ENCODE measurements at places on chromosomes 7 and 10.
A peak's percentile ranks its signal among the peaks of the same experiment; 100 is the strongest.

- DNase-seq, result no peak
Measured at GRCh38 chr7:67512481-67512880, 515.8 kb downstream of the TYW1 start.

DNA sequence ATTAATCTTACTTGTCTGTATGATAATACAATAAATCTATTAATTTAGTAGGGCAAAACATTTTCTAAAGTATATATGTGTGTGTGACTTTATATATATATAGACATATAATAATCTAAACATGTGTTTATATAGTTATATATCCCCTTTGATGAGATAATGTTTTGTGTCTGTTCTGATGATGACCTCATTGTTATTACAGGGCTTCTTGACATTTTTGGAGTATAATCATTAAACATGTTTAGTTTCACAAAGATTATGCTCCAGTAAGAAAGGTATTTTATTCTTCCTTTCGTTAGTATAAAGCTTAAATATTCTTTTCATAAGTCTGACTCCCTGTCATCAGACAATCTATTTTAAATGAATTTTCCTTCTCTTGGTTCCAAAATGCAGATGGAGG lies 62.3 kb upstream of the CABCOCO1 start:
- DNase-seq, result no peak

GRCh38 chr7:12990440-12990839 lies 303.0 kb downstream of the ARL4A start:
- no peak for DNase-seq

- DNase-seq, result no peak
Measured at GRCh38 chr10:96290368-96291133, 13.7 kb upstream of the DNTT start.

- DNase-seq, result no peak
Measured at GRCh38 chr10:80168679-80169380, 36.3 kb downstream of the PLAC9 start.

DNA sequence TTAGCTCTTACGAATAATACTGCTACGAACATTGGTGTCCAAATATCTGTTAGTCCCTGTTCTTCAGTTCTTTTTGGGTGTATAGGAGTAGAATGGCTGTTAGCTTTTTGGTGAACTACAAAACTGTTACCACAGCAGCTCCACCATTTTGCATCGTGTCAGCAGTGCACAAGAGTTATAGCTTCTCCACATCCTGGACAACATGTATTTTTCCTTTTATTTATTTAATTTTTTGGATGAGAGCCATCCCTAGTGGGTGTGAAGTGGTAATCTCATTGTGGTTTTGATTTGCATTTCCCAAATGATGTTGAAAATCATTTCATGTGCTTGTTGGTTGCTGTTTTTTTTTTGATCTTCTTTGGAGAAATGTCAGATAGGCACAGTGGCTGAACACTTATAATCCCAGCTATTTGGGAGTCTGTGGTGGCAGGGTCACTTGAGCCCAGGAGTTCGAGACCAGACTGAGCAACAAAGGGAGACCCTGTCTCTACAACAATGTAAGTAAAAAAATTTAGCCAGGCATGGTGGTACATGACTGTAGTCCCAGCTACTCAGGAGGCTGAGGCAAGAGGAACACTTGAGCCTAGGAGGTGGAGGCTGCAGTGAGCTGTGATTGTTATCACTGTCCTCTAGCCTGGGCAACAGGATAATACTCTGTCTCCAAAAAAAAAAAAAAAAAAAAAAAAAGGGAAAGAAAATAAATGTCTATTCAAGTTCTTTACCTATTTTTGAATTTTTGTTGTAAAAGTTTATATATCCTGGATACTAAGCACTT lies 31.7 kb downstream of the TRIM24 start:
- DNase-seq, result no peak

GRCh38 chr7:71733107-71733870 lies 601.3 kb downstream of the GALNT17 start:
- peak; percentile 83 for DNase-seq

DNA sequence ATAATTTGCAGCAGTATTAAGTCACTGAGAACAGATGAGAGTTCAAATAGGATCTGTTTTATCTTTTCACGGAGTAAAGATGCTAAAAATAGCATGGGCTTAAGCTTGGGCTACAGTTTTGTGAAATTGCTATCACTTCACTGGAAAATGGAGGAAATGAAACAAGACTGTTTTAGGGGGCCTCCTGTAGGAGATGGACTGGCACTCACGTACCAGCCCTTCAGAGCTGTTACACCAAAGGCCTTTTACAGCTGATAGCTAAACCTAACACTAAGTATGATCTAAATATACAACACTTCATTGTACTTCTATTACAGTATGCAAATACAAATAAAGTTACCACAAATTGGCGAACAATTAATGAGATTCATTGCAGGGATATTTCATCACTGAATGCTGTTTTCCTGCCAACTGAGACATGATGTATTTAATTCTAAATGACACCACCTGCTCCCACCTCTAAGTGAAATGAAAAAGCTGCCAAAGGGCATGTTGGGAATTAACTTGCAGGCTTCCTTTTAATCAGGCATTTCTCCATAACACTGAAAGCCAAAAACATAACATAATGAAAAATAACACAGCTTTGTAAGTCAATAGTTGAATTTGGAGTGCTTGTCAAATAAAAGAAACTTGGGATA lies 304.5 kb upstream of the LRRN3 start:
- peak; percentile 59 for DNase-seq

DNA sequence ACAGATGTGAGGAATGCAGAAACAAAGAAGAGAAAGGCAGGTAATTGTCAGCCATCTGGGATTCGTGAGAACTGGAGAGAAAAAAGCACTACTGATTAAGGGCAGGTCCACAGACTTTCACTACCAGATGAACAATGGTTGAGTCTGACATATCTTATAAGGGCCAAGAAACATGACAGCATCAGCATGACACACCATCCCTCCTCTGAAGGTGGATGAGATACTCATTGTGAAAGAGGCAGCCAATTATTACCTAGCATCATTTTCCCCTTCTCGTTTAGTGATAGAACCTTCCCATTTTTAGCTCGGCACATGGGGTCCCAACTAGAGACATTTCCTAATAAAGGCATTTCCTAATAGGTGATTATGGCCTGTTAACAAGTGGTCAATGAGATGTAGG lies 19.2 kb upstream of the MET start:
- DNase-seq, result no peak

DNA sequence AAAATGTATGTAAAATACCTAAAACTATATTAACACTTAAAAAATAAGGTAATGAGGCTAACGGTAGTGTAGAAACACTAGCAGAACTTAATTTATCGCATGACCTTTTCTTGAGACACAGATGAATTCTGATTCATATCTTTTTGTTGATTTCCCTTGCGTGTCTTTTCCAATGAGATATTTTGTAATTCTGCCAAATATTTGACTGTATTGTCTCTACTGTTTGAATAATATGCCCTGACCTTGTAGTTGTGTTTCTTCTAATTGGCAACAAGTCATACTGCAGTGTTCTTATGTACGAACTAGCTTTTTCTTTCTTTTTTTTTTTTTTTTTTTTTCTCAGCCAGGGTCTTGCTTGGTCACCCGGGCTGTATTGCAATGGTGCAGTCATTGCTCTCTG lies 9.2 kb upstream of the ABCB1 start:
- DNase-seq, result no peak

GRCh38 chr7:83599131-83599530 lies 49.8 kb downstream of the SEMA3E start:
- DNase-seq, result no peak

DNA sequence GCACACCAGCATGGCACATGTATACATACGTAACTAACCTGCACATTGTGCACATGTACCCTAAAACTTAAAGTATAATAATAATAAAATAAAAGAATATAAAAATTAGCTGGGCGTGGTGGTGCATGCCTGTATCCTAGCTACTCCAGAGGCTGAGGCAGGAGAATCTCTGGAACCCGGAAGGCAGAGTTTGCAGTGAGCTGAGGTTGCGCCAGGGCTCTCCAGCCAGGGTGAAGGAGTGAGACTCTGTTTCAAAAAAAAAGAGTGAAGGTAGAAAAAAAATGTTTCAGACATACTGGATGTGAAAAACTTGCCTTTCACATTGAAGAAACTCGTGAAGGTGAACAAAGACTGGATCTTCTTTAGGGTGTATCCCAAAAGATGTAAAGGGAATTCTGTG lies 26.7 kb downstream of the TSPAN14 start:
- DNase-seq, result no peak

DNA sequence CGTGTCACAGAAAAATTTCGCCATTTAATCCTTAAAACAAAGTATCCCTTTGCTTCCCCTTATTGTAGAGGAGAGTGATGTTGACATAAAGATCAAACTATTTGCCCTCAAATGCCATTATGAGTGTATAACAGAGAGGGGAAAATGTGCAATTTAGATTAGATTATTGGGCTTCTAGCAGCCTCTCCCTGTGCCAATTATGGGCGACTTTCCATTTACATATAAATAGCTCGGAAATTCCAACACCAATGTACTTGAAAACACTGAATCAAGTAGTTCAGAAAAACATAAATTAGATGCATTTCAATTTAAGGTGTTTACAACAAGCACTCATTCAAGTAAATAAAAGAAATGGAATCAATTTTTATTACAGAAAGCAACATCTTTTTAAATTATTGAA lies 64.6 kb upstream of the LRRN3 start:
- DNase-seq, result no peak

GRCh38 chr10:14742815-14743214 lies 31.9 kb downstream of the FAM107B start:
- DNase-seq, result no peak

- DNase-seq, result no peak
Measured at GRCh38 chr10:124449170-124450011, 444 bp downstream of the NKX1-2 start.

- no peak for DNase-seq
Measured at GRCh38 chr10:78755877-78756455, 312.8 kb upstream of the ZMIZ1 start.

DNA sequence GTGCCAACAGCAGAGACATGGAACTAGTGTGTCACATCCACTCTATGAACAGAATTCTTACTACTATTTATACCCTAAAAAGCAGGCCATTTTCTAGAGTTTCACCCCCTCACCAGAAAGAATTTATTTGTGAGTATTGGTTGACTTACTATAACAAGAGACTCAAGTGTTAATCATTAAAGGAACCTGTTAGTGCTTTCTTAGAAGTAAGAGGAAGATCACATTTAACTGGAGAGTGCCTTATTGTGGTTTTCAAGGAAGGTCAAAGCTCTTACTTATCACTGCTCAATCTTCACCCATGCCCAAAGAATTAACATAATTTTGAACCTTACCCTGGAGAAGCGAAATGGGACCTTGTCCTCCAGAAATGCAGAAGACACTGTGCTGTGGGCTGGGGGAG lies 169.3 kb upstream of the PRSS1 start:
- no peak for DNase-seq

DNA sequence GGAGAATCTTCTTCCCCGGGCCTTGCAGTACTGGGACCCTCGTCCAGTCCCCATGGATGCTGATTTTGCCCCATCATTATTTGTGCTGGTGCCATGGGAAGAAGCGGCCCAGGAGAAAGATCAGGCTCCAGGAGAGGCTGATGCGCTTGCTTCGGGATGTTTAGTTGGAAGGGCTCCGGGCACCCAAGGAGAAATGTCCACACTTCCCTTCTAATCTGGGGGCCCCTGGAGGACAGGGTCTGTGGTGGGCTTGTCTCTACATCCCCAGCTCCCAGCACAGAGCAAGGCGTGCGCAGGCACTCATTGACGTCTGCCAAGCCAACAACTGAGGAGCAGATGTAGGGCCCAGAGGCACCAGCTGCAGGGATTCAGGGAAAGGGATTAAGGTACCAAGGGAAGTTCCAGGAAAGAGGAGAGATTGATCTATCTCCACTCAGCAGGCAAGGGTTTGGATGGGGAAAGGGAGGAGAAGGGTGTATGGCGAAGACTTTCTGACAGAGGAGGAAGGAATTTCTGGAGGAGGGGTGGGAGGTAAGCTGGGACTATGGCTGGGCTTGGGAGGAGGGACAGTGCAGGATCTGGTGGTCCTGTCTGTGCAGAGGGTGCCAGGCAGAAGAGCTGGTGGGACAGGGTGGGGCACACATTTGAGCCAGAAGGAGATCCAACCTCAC lies 38.7 kb upstream of the LEP start:
- DNase-seq, result no peak

- DNase-seq, result no peak
Measured at GRCh38 chr10:131829156-131829930, 71.5 kb upstream of the PPP2R2D start.

DNA sequence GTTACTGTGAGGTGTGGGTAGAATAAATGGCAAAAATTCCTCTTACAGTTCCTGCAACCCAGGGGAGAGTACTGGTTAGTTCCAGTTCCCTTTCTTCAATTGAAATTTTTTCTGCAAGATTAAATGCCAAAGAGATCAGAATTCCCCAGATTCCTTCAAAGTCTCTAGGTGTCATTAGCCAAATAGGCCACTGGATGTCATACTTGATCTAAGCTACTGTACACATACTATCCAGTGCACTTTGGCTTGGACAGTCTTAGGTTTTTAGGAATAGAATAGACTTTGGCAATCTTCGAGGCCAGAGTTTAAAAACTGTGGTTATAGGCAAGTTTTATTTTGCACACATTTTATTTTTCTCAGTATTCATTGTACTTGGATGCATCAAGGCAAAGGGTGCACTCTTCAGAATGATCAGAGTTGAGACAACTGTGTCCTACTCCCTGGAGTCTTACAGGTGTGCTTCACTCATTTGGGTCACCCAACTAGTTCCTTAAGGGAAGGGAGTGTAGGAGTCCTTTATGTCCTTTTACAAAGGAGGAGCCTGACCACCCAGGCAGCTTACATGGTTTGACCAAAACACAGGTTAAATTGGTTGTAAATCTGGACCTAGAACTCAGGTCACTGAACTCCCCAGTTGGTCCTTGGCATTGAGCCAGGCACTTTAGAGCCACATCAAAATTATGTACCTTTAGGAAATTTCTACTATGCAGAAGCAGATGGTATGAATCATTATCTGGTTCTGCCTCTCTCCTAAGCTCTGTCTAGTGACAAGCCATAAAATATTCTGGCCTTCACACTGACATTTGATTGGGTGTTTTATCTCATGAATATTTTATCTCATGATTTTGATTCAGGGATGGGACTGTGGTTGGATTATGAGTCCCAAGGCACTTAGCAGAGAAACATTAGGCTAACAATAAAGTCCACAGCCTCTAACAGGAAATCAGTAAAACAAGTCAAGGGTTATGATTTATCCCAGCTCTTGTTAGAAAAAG lies 49.5 kb downstream of the ASAH2B start:
- peak; percentile 68 for DNase-seq

- no peak for DNase-seq
Measured at GRCh38 chr10:95503001-95503400, 58.2 kb downstream of the SORBS1 start.

- DNase-seq, result no peak
Measured at GRCh38 chr7:604001-604883, 84.6 kb upstream of the PDGFA start.

DNA sequence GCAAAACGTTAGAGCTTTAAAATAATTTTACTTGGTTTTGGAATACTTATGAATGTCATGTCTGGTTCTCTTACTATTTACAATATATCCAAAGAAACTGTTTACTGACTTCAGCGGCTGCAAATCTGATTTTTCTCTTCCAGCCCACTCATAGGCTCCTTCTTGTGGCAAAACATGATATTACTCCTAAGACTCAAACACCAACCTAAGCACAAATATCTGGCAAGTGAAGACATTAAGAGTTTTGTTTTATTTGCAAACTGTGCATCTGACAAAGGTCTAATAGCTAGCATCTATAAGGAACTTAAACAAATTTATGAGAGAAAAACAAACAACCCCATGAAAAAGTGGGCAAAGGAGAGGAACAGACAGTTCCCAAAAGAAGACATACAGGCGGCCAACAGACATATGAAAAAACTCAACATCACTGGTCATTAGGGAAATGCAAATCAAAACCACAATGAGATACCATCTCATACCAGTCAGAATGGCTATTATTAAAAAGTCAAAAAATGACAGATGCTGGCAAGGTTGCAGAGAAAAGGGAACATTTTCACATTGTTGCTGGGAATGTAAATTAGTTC lies 20.3 kb upstream of the GJC3 start:
- no peak for DNase-seq

Measured in cerebellar cortex (tissue), 1 donor.